SW 1271 (cell line): ENCODE measurements at places on chromosomes 4 and X.

DNA sequence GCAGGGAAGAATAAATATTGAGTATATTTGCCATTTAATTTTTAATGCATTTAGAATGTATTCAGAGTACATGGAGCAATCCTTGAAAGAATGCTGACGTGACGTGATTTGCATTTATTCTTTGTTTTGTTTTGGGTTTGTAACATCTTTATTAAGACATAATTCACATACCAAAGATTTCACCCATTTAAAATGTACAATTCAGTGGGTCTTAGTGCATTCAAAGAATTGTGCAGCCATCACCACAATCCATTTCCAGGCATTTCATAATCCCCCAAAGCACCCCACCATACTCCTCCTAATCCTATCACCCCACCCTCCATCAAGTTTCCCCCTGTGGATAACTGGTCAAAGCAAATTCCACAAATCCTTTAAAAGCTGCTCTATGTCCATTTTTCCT lies 87.4 kb downstream of the FAM9B start:
- no peak for DNase-seq

GRCh38 chrX:68995780-68996551 lies 167.1 kb downstream of the EFNB1 start:
- DNase-seq: no peak

DNA sequence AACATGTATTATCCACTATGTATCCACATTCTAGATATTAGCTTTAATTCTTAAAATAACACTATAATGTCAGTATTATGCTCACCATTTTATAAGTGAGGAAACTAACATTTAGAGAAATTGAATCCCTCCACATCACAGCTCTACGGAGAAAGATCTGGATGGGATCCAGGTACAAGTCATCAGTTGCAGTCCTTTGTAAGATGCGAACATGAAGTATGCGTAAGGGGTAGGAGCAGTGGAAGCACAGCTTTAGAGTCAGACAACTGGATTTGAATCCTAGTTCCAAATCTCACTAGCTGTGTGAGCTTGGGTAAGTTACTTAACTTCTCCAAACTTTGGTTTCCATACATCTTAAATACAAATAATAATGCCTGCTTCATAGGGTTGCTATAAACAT lies 162.5 kb downstream of the ATP10D start:
- no peak for DNase-seq

DNA sequence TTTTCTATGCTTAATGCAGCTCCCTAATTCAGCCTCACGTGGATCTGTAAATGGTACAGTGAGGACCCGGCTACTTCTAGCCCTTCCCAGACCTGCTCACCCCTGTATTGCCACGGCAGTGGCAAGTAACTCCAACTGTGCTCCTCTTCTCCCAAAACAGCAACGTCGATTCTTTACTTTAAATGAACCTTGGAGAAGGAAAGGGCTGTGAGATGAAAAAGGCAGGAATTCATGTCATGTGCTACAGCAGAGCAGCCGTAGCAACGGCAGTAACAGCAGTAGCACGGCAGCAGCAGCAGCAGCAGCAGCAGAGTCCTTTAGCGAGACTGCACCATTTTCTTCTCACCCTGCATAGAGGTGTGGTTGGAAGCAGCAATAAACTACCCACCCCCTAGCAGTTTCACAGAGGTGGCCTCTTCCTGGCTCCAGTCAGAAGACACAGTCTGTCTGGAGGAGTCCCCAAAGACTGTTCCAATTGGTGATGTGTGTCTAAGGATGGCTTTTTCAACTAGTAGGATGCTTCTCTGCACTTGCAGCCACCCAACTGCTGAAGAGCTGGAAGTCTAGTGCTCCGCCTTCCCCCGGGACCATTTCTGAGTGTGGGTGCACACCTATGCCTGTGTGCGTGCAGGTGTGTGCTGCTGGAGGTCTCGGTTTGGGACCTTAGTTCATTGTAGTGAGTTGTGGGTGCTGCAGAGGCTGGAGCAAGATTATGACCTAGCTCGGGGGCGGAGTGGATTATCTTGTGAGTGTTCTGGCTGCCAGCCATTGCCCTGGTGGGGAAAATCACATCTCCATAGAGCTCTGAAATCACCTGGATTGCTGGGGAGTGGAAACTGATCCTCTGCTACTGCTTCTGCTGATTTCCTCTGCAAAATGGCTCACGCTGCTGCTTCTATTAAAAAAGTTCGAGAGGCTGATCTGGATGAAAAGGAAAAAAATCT lies 67.2 kb downstream of the ANK2 start:
- DNase-seq: no peak

DNA sequence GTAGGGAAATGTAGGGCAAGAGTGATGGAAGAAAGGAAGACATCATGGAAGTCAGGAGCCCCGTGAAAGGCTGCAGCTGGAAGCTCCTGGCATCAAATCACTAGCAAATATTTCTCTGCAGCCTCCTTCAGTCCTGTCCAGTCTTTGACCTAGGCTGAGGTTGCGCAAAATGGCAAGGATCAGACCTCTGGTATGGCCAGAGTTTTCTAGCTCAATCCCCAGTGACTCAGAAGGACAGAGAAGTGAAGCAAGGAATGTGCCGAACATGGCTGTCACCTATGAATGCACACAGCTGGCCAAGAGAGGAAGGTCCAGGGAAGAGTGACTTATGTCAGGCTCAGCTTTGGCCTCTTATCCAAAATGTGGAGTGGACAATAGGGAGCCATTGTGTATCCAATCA lies 71.1 kb upstream of the PHOX2B start:
- no peak for DNase-seq

DNA sequence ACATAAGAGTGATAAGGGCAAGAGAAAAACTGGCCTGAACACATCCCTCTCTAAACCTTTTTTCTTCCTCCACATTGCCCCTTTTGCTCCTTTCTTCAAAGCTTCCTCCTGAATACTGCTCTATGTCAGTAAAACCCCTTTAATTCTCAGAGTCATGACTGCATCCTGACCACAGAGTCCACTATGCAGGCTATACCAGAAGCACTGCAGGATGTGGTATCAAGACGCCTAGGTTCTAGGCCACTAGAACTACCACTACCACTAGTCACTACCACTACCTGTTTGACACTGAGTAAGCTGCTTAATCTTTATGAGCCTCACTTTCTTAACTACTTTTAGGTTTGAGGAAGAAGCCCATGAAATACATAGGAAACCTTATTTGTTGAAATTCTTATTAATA lies 38.7 kb downstream of the ARHGEF9 start:
- no peak for DNase-seq

GRCh38 chrX:56764153-56764974 lies 35.3 kb downstream of the NBDY start:
- no peak for DNase-seq

- no peak for DNase-seq
Measured at GRCh38 chr4:14837860-14838259, 164.4 kb upstream of the CPEB2 start.

DNA sequence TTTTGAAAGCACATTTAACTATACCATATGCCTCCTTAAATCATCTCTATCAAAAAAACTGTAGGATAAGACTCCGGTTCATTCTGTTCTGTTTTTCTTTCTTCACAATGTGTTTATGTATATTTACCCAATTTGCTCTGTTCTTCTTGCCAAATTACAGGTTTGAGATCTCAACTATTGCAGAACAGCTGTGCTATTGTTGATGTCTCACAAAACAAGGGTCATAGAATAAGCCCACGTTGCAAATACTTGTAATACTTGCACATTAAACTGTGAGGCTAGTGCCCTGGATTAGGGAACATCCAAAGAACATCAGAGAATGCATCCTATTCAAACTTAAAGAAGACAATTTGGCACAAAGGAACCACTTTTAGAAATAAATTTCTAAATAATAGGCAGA lies 45.4 kb downstream of the ANTXR2 start:
- DNase-seq: no peak

GRCh38 chr4:174365018-174365587 lies 81.4 kb downstream of the CEP44 start:
- peak; percentile 30 for DNase-seq

GRCh38 chr4:48184882-48185281 lies 50.8 kb upstream of the TXK start:
- no peak for DNase-seq

- no peak for DNase-seq
Measured at GRCh38 chrX:12065251-12065650, 73.0 kb upstream of the FRMPD4 start.

DNA sequence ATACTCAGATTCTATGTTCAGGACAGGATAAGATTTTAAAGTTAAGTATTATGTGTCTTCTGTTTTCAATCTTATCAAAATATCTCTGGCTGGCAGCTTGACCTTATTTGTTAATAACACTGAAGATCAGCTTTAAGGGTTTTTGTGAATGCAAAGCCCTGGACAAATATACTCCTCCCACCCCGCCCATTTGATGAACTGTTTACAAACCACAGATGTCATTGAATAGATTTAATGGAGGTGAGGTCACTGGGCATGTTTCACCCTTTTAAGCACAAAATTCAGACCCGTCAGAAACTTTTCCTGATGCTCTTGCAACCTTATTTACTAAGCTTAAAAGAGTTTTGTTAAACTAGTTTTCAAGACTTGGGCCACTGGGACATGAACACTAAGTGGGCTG lies 10.1 kb upstream of the CXCL8 start:
- DNase-seq: no peak

- no peak for DNase-seq
Measured at GRCh38 chr4:154366956-154367355, 124.6 kb downstream of the DCHS2 start.

DNA sequence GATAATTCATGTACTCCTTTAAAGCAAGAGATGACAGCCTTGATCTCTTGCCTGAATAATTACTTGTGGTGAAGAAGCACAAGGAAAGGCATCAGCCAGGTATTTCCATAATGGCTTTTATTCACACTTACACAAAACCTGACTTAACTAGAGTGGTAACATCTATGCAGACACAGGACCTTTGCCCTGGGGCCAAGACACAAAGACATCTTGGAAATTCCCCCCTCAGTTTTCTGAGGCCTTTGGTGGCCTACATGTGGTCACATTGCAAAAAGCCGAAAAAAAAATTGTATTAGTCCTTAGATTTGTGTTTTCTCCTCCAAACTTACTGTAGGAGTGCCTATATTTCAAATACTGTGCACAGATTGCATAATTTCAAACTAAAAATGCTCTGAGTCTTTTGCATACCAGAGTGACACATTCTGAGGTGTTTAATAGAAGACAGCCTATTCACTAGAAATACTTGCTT lies 172.4 kb downstream of the PDGFC start:
- no peak for DNase-seq

DNA sequence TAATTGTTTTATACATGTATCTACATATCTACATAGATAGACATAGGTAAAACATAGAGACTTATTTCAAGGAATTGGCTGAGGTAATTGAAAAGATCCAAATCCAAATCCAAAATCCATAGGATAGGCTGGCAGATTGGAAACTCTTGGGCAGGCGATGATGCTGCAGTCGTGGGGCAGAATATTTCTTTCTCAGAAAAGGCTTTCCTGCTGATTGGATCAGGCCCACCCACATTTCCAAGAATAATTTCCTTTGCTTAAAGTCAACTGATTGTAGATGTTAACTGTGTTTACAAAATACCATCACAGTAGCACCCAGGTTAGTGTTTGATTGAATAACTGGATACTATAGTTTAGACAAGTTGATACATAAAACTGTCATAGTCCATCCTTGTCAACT lies 27.2 kb downstream of the STIM2 start:
- DNase-seq: no peak
